ENCODE measurements at places on chromosomes 11 and 22. TPM values are rescaled to one million over a fixed set of nuclear protein-coding genes. Genes with fewer than 3 reads are reported as not detected.
A peak's percentile ranks its signal among the peaks of the same experiment; 100 is the strongest.

GRCh38 chr11:20881328-20882079 lies 212.1 kb downstream of the NELL1 start:
- DNase-seq, result no peak

GRCh38 chr11:22668005-22668796 lies 1.8 kb downstream of the GAS2 start:
- no peak for DNase-seq

DNA sequence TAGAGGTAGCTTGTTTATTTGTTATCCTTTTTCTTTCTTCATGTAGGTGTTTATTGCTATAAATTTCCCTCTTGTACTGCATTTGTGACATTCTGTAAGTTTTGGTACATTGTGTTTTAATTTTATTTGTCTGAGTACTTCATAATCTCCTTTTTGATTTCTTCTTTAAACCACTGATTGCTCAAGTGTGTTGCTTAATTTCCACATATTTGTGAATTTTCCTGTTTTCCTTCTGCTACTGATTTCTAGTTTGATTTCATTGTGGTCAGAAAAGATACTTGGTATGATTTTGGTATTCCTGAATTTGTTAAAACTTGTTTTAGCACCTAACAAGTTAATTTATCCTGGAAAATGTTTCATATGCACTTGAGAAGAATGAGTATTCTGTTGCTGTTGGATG lies 15.1 kb downstream of the OR10V1 start:
- DNase-seq, result no peak

- peak; percentile 23 for DNase-seq
Measured at GRCh38 chr22:41048791-41049717, 43.3 kb upstream of the EP300 start.

GRCh38 chr11:124716591-124716990 lies 23.2 kb upstream of the NRGN start:
- DNase-seq, result no peak

GRCh38 chr11:117435326-117435725 lies 107.7 kb downstream of the CEP164 start:
- DNase-seq, result no peak

GRCh38 chr11:78429660-78430059 lies 12.0 kb upstream of the GAB2 start:
- DNase-seq, result no peak

Gene ISX
- total RNA-seq, result not detected

Measured in neural crest cell (in vitro differentiated cells).